NAMALWA (cell line): ENCODE measurements at places on chromosomes 11 and 22.

DNA sequence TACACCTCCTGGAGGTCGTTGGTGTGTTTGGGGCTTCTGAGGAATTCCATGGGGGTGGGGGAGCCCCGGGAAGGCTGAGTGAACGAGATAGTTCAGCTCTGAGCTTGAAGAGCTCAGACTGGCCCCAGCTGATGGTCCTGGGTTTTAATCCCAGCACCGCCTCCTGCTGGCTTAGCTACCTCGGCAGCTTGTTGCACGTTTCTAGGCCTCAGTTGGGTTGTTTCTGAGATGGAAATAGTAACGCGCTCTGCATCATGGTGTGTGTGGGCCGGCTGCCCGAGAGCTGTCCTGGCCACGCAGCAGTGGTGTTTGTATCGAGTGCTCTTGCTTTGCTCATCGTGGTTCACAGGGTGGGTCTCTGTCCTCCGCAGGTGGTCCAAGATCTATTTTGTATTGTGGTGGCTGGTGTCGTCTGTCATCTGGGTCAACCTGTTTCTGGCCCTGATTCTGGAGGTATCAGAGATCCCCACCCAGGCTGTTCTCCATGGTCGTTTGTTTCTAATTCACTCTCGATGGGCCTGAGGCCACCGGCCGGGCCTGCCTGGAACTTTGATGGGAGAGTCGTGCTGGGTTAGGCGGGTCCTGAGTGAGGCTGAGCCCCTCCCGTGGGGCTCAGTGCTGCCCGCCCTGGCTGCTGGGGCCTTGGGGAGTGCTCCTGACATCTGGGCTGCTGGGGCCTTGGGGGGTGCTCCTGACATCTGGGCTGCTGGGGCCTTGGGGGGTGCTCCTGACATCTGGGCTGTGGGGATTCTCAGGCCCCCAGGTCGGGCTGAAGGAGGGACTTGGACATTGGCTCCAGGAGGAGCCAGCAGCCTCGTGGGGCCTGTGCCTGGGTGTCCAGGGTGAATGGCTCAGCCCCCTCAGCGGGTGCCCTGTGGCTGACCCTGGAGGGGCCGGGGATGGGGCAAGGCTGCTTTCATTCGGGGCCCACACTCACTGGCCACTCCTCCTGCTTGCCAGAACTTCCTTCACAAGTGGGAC, 37.7 kb downstream of the TPCN2 start:
- peak; percentile 15 for DNase-seq

- DNase-seq = no peak
Observed at GRCh38 chr11:80595011-80595410, 1154.2 kb upstream of the TENM4 start.

- no peak for DNase-seq
Observed at GRCh38 chr22:49753961-49754695, 73.5 kb downstream of the BRD1 start.

DNA sequence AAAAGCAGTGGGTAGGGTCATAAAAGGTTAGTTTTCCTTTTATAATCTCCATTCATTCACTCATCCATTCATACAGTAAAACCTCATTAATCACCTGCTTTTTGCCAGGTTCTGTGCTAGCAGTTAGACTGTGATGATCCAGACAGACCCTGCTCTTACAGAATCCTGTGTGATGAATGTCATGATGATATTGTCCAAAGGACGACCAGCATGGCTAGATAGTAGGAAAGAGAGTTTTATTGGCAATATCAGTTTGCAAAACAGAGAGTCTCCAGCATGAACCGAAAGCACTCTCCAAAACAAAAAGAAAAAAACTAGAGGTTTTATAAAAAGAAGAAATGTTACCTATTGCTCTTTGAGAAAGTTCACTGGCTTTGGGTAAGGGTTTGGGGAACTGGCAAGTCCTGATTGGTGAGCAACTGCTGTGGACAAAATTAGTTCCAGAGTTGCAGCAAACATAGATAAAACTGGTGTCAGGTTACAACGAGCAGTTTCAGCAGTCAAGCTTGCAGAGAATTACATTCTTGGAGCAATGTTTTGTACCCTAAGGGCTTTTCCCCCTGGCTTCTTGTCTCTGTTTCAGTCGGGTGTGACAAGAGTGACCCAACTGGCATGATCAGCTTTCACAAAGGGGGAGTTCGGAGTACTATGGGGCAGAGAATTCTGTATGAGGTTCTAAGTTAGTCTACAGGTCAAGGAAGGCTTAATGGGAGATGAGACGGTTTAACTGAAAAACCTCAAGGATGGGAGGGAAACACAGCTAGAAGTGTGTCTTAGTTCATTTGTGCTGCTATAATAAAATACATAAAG, 58.3 kb downstream of the HSD17B12 start:
- no peak for DNase-seq

DNA sequence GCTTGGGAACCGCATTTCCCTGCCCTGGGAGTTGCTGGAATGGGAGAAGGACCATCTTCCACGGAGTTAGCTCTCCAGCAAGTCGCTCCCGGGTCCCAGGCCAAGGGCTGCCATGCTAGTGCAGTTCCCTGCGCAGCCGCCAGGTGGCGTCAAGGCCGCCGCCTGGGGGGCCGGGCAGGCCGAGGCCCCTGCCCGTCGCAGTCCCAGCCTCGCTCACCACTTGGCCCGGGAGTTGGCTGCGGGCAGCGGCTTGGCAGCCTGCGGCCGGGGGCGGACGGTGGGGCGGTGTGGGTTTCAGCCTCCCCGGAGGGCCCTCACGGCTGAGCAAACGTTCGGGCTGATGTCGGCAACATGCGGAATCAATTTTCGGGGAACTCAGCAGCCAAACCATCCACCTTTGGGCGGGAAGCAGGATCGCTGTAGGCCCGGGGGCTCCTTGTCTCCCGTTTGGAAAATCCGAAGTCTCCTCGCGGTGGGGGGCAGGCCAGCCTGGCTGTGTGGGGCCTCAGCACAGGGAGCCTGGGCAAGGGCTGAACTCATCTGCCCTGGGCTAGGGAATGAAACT, 415.1 kb downstream of the SOX6 start:
- peak; percentile 30 for DNase-seq

DNA sequence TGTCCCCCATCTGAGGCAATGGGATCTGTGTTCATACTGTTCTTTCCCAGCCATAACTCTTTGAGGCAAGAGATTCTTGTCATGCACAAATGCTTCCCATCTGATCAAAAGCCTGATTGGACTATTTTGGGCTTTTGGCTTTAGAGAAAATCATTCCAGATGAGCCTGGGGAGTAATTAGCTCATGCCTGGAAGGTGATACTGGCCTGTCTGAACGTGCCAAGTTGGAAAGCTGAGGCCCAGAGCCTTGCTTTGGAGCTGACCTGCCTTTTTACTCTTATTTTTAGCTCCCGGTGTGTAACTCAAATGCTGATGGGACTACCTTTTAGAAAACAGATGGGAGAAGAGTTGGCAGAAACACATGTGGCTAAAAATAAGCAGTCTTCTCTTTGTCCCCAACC, 105.0 kb downstream of the DBX1 start:
- DNase-seq = no peak

DNA sequence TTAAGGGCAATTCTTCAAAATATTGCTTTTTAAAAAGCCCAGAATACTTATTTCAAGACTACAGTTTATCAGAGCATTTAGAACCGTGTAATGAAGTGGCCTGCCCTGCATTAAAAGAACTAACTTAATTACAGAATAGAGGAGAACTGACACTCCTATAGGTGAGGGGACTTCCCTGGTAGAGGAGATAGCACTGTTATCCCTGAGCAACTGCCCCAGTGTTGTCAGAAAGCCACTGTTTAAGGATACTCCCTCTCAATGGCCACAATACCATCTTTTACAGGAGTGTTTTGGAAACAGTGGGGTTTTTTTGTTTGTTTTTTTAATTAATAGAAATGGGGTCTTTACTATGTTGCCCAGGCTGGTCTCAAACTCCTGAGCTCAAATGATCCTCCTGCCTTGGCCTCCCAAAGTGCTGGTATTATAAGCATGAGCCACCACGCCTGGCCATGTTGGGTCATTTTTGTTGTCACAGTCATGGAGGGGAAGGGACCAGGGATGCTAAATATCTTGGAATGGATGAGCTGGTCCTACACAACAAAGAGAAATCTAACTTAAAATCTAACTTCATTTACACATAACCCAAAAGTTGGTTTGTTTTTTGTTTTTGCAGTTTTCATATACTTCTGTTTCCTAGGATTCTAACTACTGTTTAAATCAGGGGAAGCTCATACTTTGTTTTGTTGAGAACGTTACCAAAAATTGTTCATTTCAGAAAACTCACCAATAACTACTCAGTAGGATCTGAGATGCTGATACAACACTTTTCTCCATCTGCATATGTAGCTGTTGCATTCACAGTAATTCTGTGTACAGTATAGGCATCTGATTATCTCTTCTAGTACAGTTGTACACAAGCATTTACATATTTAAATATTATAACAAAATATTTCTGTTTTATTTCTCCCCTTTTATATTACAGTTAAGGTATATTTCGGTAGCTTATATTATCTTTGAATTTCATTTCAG, 8.1 kb downstream of the RPL27A start:
- DNase-seq = no peak

GRCh38 chr22:48953830-48954229, 873.8 kb downstream of the BRD1 start:
- no peak for DNase-seq

- DNase-seq = peak; percentile 65
Observed at GRCh38 chr11:75214411-75214821, 26.2 kb upstream of the TPBGL start.

DNA sequence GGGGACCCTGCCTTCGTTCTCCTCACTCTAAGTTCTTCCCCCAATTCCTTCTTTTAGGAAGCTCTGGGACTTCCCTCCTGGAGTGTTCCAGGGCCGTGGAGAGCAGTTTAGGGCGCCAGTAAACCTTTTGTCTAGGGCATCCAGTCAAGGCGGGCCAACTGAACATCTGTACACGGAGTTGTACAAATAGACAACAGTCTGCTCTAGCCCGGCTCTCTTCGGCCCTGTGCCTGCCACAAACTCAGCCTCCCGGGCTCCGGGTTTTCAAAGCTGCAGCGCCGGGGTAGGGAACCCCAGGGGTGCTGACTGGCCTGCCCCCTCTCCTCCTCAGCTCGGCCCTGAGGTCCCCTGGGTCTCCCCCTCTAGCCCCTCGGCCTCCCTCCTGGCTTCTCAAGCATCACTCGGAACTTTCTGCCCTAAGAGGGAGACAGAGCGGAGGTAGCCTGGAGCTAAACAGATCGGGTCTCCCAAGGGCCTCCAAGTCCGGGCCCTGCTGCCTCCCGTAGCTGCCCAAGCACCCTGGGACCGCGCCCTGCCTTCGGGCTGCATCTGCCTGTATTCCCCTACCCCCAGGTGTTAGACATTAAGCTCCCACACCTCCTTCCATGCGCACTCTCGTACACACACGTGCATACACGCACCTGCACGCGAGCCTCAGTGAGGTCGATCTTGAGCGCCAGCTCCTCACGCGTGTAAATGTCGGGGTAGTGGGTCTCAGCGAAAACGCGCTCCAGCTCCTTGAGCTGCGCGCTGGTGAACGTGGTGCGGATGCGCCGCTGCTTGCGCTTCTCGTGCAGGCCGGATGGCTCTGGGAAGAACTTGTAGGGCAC, 3.3 kb downstream of the PHOX2A start:
- DNase-seq = no peak

- no peak for DNase-seq
Observed at GRCh38 chr11:1291295-1292017, 18.0 kb downstream of the TOLLIP start.

DNA sequence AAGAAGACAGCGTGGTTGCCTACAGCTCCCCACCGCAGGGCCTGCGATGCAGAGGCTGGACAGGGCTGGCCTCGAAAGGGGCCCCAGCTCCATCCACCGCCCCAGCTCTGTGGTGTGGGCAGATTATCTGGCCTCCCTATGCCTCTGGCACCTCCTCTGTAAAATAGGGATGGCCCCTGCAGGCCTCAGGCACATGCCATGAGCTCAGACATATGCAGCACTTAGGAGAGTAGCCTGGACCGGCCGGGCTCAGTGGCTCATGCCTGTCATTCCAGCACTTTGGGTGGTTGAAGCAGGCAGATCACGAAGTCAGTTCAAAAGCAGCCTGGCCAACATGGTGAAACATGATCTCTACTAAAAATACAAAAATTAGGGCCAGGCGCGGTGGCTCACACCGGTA, 7.4 kb downstream of the APOBEC3D start:
- DNase-seq = no peak

DNA sequence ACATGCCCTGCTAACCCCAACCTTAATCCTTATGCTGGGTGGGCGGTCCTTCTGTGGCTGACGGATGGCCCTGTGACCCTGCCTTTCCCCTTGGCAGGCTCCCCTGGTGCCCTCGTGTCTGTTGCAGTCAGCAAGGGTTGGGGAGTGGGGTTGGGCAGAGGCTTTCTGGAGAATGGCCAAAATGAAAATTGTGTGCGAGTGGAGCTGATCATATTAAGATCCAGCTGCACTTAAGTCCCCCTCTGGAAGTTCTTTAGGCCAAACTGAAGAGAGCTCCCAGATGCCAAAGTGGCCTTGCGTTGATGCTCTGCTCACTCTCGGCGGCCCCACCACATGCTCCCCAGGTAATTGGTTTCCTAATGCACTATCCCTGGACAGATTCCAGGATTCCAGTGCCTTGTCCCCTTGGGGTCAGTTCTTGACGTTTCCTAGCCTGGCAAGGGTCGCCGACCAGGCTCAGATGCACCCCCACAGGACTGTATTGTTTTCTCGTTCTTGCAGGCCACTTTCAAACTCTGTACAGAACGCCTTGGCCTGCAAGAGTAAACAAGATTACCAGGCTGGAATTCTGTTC, 16.4 kb upstream of the C11orf96 start:
- DNase-seq = no peak

GRCh38 chr11:100929377-100929776, 200.2 kb downstream of the PGR start:
- DNase-seq = no peak

DNA sequence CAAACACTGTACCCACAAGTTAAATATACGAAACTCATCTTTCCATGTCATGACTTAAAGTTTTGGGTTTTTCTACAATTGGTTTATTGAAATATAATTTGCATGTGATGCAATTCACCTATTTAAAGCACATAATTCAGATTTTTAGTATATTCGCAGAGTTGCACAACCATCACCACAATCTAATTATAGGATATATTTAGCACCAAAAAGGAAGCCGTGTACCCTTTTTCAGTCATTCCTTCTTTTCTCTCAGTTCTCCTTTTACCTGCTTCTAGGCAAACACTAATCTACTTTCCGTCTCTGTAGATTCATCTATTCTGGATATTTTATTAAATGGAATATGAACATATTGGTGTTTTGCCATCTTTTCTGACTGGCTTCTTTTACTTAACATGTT, 1458.1 kb upstream of the TENM4 start:
- no peak for DNase-seq
